ENCODE measurements at places on chromosomes 16 and 17. TPM values are rescaled to one million over a fixed set of nuclear protein-coding genes. Genes with fewer than 3 reads are reported as not detected.

ZG16 gene
- total RNA-seq: not detected

PLCD3 gene
- 87.1 TPM for total RNA-seq

CPSF4L gene
- total RNA-seq: not detected

IKZF3 gene
- total RNA-seq: 1.9 TPM

ZDHHC1 gene
- total RNA-seq: 14.0 TPM

SOX8 gene
- 9.6 TPM for total RNA-seq

GNG13 gene
- not detected for total RNA-seq

UMOD gene
- not detected for total RNA-seq

TLCD3B gene
- 1.4 TPM for total RNA-seq

SRCIN1 gene
- total RNA-seq: 11.0 TPM
